Activated naive CD8-positive, alpha-beta T cell treated with anti-CD3 and anti-CD28 coated beads for 36 hours (primary cell): ENCODE measurements at places on chromosomes 12 and 14. TPM values are rescaled to one million over a fixed set of nuclear protein-coding genes. Genes with fewer than 3 reads are reported as not detected.

DNA sequence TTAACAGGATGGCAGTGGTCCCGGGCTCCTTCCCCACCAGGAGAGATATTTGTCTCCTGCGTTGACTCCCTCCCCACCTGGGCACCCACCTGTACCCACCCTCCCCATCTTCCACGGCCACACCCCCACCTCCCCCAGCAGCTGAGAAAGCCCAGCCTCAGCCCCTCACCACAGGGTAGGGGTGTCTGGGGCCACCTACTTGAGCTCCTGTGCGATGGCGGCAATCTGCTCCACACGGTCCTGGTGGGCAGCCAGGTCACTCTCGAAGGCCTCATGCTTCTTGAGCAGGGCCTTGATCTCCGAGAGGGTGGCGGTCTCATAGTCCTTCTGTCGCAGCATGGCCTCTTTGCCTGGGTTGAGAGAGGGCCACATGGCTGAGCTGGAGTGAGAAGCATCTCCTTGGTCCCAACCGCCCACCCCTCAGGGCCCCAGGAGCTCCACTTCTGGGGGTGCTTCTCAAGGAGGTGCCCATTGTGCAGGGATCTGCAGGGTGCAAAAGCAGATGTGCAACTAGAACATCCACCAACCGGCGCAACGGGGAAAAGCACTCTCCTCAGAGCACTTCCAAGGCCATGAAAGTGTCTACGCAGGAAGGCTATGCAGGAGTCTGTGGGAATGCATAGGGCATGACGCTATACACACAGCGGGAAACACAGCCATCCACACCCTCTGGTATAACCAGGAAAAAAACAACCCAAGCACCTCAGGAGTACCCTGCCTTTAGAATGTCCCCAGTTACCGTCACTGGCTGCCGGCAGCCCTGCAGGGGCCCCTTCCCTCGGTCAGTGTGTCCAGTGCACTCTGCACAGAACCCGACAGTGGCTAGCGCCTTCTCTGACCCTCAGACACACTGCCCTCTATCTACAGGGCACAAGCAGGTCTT lies 92.6 kb upstream of the ZFP36L1 start:
- H3K36me3 ChIP-seq: peaks cover 27% of the 10 kb centered on the region
- H3K27ac ChIP-seq: no peak overlapping the region
- H3K27me3 ChIP-seq: no peaks in the 10 kb centered on the region

DNA sequence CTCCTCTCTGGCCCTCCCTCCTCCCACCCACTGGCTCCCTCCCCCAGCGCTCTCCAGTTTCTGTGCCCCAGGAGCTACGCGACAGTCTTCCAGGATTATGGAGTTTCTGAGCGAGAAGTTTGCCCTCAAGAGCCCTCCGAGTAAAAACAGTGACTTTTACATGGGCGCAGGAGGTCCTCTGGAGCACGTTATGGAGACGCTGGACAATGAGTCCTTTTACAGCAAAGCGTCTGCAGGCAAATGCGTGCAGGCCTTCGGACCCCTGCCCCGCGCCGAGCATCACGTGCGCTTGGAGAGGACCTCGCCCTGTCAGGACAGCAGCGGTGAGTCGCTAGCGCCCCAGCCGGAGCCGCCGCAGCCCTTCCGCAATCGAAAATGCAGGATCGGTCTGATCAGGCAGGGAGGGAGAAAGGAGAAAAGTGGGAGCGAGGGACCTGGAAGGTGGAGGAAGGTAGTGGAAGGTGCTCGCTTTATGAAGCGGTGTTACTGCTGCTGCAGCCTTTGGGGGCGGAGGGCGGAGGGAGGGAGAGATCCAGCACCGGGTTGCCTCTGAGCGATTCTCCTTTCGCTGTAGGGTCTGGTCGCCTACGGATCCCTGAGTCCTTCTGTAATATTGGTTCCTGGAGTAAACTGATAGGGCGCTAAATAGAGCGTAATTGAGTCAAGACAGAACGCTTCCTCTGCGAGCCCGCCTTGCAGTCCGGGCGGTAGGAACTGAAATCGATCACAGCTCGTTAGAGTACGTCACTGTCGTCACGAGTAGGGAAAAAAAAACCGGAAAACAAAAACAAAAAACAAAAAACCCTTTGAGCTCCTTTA lies at the start of gene ALX1:
Gene ALX1 (plus strand): TSS at position 56 of the 819 bp plus-strand sequence. CDS start 42 bp downstream, at position 98.
- DNase-seq: no peak
- peaks cover 72% of the 10 kb centered on the region for H3K27me3 ChIP-seq
- H3K36me3 ChIP-seq: no peaks in the 10 kb centered on the region
- H3K4me1 ChIP-seq: peaks cover 5% of the 10 kb centered on the region
- peak within 1 kb of the TSS; percentile 43 for H3K4me3 ChIP-seq

BEST3 gene
- not detected for total RNA-seq

LRRC43 gene
- not detected for total RNA-seq
